ENCODE measurements at places on chromosomes 7 and 10.

- DNase-seq: no peak
Measured at GRCh38 chr7:57653262-57653830, 203.4 kb downstream of the ZNF716 start.

GRCh38 chr7:14900051-14900450 lies 2.5 kb downstream of the DGKB start:
- DNase-seq: no peak

- no peak for DNase-seq
Measured at GRCh38 chr7:20744954-20745446, 41.7 kb downstream of the SP8 start.

GRCh38 chr7:3780525-3780924 lies 479.5 kb downstream of the SDK1 start:
- DNase-seq: no peak

DNA sequence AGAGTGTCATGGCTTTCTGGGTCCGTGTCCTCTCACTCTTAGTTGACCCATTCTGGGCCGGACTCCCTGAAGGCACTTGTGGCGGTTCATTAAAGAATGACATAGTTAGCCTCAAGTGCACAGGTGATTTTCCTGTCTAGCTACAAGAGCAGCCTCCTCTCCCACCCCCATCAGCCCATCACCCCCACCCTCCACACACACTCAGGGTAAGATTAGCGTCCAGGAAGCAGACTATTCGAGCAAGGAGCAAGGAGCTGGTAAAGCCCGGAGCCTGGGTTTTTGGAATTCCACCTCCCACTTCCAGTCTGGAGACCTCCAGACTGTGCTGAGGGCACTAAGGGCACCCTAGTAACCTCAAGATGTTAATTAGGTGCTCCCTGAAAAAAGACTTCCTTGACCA lies 39.5 kb downstream of the TACR2 start:
- DNase-seq: no peak

DNA sequence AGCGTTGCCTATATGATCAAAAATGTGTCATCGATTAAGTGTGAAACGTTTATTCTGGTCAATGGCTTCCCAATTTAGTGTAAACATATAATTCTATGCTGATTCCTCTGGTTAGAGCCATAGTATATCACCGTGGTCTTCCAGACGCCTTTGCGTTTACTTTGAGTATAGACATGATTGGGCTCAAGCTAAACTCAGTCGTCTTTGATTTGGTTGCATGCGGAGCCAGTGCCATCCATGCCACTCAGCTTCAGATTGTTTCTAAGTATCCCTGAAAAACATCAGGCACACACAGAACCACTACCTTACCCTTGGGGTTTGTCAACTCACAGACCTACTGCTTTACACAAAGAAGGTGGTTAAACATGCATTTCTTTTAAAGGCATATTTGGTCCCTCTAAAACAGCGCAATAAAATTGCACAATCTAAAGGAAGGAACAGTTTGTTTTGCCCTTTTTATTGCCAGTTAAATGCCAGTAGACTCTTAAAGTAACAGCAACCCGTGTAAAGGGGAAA lies 273.6 kb upstream of the KLF6 start:
- DNase-seq: no peak

- no peak for DNase-seq
Measured at GRCh38 chr10:17113889-17114540, 15.6 kb downstream of the CUBN start.

- no peak for DNase-seq
Measured at GRCh38 chr10:74049955-74050354, 52.0 kb downstream of the VCL start.

- no peak for DNase-seq
Measured at GRCh38 chr7:27168265-27168947, 3.1 kb upstream of the HOXA9 start.

GRCh38 chr7:117741962-117742361 lies 131.3 kb downstream of the CTTNBP2 start:
- DNase-seq: no peak

- no peak for DNase-seq
Measured at GRCh38 chr10:34413214-34413613, 401.9 kb downstream of the PARD3 start.

- no peak for DNase-seq
Measured at GRCh38 chr10:132300582-132300981, 7.2 kb downstream of the STK32C start.

DNA sequence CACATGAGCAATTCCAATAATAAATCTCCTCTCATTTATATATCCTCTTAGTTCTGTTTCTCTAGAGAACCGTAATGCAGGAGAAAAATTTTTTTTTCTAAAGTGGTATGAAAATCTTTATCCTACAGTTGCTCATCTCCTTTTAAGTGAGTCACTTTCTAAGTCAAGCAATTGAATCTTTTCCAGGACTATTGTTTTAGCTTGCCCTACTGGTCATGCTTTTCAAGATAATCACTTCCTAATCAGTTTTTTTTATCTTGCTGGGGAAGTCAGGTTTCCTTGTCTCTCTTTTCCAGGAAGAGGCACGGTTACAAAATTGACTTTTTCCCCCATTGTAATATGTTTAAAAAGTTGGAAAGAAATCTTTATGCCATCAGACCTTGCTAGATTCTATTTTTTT lies 44.0 kb downstream of the INPP5F start:
- DNase-seq: no peak

- no peak for DNase-seq
Measured at GRCh38 chr10:6056411-6057135, 5.6 kb downstream of the IL2RA start.

DNA sequence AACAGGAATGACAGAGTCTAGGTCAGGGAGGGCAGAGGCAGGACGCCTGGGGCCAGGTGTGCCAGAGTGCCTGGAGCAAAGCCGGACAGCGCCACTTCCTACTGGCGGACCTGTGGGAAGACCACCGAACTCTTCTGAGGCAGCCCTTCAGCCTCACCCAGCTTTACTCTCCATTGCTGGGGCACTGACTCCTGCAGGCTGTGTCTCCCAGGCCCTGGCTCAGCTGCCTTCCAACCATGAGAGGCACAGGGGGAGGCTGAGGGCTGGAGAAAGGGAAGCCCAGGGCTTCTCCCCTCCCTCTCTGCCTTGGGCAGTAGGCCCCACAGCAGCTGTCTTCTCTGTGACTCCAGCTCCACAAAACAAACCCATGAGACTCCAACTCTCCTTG lies 139.6 kb upstream of the UNC5B start:
- no peak for DNase-seq

DNA sequence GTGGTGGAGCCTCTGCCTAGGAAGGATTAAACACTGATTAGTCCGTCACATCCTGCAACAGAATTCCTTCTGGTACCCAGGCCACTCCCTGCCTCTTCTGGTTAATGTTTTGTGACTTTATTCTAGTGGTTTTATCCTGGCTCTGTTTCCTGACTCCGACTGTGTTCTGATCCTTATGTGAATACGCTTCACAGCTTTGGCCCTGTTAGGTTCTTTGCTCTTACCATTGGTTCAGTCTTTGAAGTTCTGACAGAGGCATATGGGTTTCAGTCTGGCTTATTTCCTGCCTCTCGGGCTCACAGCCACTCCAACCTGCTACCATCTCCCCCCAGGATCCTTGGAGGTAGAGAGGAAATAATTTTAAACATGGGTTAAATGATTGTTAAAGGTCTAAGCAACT lies 23.2 kb upstream of the FGL2 start:
- no peak for DNase-seq

DNA sequence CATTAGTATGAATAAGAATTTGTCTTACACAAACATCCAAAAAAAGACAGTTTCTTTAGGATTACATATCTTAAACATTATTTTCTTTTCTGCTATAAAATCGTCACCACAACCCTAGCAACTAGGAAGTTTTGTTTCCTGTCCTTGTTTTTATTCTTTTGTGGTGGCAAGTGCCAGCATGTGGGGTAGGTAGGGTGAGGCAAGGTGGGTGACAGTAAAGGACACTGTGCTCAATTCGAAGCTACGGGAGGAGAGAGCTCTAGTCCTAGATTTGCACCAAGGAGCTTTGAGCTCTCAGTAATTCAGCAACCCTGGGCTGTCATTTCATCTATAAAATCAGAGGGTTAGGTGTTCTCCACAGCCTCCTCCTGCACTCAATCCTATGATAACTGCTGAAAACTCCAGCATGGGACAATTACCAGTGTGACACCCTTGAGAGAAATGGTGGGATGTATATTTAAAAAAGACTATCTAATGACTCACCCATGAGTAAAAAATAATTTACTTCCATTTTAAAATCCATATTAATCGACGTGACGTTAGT lies 187.1 kb downstream of the FAM107B start:
- DNase-seq: no peak

All from CD4-positive, alpha-beta T cell treated with Interleukin-4 for 4 hours (primary cell).